ENCODE measurements at places on chromosomes 7 and 10.

- no peak for DNase-seq
These were observed 237.4 kb downstream of the WDR11 start for GRCh38 chr10:121088524-121088923.

DNA sequence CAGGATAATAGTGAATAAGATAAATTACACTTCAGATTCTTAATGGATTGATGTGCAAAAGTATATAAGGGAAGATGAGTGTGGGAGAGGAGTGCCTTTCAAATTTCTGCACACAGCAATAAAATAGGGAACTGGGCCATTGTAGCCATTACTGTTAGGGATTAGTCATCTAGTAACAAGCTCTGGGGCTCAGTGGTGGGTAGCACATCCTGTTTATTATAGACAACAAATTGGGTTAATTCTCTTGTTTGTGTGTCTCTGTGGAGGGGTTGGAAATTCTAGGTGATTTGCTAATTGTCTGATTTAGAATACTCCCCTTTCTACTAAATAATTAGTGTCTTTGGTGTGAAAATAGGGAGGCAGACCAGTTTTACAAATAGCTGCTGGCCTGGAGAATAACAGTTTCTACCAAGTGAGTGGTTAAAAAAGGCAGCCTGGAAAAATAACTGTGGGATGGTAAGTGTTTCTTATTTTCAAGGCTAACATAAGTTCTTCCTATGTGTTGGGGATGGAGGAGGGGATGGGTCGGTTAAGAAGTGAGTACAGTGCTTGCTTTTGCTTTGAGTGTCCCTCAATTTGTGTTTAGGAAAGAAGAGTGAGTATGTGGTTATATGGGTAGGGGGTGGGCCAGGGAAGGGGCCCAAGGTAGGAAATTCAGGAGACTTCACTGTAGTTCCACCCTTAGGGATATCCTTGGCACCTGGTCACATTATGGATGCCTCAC, 43.3 kb upstream of the TMEM248 start:
- DNase-seq: no peak

GRCh38 chr7:84187087-84187805, 7.3 kb downstream of the SEMA3A start:
- DNase-seq: no peak

DNA sequence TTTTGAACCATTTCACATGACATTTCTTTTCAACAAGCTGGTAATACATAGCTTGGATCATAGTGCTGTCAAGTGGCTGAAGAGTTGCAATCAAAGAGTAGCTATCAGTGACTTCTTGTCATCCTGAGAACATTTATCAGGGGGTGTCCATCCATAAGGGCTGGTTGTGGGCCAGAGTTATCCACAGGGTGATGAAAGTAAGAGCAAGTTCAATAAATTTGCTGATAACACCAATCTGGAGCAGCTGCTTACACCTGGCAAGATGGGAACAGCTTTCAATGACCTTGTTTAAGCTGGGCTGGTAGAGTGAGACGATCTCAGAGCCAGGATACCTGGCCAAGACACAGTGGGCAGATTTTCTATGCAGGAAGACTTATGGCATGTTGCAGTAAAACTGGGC, 96.3 kb upstream of the IMMP2L start:
- no peak for DNase-seq

DNA sequence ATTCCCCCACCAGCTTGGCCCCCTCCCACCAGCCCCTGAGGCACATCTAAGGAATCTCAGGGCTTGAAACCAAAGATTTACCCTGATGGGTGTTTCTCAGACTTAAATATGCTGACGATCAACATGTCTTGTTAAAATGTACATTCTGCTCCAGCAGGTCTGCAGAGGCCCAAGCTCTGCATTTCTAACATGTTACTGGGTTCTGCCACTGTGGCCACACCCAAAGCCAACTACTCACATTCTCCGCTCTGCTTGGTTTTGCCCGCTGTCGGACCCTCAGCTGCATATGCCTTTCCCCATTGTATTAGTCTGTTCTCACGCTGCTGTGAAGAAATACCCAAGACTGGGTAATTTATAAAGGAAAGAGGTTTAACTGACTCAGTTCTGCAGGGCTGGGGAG, 8.9 kb downstream of the PIP4K2A start:
- no peak for DNase-seq

DNA sequence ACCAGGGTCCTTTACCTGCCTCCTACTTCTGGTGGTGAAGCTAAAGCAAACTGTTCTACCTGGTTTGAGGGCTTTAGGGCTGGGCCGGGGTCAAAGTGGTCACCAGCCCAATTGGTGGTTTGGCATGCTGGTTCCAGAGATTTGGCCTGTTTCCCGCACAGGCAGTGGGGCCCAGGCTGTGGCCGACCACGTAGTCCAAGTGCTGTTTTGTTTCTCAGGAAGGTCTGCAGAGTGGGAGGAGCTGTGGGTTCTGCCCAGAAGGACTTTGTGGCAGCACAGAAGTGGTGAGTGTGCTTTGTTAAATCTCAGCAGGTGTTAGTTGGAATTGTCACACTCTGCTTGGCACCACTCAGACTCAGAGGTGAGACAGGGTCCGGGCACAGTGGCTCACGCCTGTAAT, 85.8 kb downstream of the MKX start:
- DNase-seq: no peak

All from activated T-helper 1 cell treated with Interleukin-2 at 50 U/mL for 16 hours (primary cell).